ENCODE measurements at places on chromosomes 2 and 18. TPM values are rescaled to one million over a fixed set of nuclear protein-coding genes. Genes with fewer than 3 reads are reported as not detected.

DNA sequence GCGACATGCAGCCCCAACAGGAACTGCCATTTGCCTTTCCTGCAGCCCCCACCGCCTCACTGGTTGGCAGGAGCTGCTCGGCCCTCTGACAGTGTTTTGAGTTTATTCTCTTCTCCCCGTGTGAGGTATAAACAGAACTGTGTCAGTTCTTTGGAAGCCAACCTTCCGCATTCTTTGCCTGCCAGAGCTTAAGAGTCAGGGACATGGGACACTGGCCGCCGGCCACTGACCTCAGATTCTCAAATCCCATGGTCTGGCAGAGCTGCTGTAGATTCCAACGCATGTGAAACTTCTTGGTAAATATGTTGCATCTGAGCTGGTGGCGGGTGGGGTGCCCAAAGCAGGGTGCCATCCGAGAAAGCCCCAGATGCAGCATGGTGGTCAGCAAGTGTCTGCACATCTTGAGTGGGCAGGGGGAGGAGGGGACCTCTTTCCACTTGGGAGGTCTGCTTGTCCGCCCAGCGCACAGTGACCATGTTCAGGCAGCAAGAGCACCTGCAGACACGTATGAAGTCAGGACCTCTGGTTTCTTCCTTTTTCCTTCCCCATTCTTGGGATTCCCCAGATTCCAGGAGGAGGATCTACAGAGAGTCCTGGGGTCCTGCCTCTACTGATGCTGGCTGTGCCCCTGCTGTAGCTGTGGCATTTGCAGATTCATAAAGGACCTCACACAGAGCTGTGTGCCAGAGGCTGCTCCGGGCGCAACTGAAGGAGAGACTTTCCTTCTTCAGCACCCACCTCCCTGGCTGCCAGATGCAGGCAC lies 23.8 kb downstream of the ASB18 start:
- H3K4me1 ChIP-seq: no peaks in the 10 kb centered on the region
- H3K27ac ChIP-seq: no peak overlapping the region
- no peak overlapping the region for H3K4me3 ChIP-seq
- H3K36me3 ChIP-seq: peaks cover 4% of the 10 kb centered on the region

DNA sequence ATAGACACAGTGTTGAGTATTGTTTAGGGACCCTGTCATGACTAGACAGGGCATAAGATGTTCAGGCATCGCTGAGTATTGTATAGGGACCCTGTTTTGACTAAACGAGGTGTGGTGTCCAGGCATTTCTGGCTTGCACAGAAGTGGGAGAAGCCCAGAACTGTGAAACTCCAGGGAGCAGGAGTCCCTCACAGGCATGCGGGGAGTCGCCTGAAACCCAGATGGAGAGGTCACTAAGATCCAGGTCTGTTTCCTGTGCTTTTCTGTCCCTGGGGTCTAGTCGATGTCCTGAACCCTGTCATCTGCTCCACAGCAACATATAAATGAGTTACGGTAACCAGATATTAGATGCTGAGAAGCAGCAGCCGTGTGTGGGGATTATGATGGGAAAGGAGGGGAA lies 469.0 kb upstream of the SALL3 start:
- H3K4me3 ChIP-seq: no peak overlapping the region
- H3K4me1 ChIP-seq: no peaks in the 10 kb centered on the region
- H3K27me3 ChIP-seq: peaks cover 9% of the 10 kb centered on the region
- no peaks in the 10 kb centered on the region for H3K36me3 ChIP-seq
- DNase-seq: no peak
- no peak overlapping the region for H3K27ac ChIP-seq

TSGA10 gene
- 11.0 TPM for polyA plus RNA-seq

DNA sequence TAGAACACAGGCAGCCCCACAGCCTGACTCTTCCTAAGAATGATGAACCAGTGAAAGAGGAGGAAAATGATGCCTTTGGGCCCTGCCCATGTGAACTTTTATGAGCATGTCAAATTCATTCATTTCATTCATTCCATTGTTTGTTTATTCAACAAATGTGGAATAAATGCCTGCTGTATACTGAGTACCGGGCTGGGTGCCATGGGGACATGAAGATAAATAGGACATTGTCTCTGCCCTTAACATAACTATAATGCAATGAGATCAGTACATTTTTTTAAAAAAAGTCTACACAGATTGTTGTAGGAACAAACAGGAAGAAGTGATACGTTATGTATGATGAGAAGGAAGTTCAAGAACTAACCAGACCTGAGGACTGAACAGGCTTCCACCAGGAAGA lies 14.7 kb downstream of the MREG start:
- DNase-seq: no peak
- no peak overlapping the region for H3K27ac ChIP-seq

GRCh38 chr2:233449921-233450863 lies 95.9 kb downstream of the DGKD start:
- peaks cover 57% of the 10 kb centered on the region for H3K36me3 ChIP-seq
- peaks cover 1% of the 10 kb centered on the region for H3K4me1 ChIP-seq
- H3K27ac ChIP-seq: no peak overlapping the region
- H3K4me3 ChIP-seq: no peak overlapping the region
- H3K27me3 ChIP-seq: peaks cover 2% of the 10 kb centered on the region
- no peak for DNase-seq

Data from immature natural killer cell (primary cell).